ENCODE measurements at places on chromosomes 16 and 17. TPM values are rescaled to one million over a fixed set of nuclear protein-coding genes. Genes with fewer than 3 reads are reported as not detected.

The CES4A gene
- total RNA-seq = 4.1 TPM

The OR1A1 gene
- total RNA-seq = not detected

DNA sequence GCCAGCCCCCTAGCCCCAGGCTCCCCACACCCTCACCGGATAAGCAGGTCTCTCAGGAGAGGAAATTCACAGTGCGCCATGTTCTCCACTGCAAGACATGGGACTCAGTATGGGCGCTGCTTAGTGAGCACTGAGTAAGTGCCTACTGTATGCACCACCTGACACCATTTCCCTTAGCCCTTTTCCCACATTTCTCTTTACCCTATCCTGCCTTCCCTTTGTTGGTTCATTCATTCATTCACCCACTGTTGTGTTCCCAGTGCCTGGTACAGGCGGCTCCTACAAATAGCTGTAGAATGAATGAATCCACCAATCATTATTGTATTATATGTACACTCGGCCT is 10.1 kb downstream of the SEPTIN12 start:
- H3K27me3 ChIP-seq = no peaks in the 10 kb centered on the region
- no peak overlapping the region for H3K27ac ChIP-seq
- H3K36me3 ChIP-seq = no peaks in the 10 kb centered on the region
- no peak for DNase-seq
- H3K4me1 ChIP-seq = no peaks in the 10 kb centered on the region

DNA sequence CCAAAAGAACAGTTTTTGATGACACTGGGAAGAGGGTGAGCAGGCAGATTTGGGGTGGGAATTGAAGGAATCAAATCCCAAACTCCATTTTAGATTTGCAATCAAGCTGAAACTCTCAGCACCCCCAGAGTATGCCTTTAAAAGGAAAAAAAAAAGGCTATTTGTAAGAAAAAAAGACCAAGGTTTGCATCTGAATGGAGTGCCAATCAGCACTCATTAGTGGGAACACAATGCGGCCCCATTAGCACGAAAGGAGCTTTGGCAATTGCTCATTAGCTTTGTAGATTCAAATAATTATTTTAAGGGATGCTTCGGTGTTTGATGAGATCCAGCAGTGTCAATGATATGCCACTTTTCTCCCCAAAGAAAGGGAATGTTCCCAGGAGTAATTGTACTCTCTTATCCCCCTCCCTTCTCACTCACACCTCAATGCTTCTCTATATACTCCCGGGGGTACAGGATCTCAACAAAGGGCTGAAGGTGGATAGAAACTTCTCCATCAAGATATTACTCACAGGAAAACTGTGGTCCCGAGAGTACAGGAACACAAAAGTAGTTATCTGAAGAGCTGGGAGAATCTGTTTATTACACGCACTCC is 32.2 kb downstream of the CHP2 start:
- no peak overlapping the region for H3K27ac ChIP-seq
- peaks cover 9% of the 10 kb centered on the region for H3K4me1 ChIP-seq
- DNase-seq = no peak
- no peaks in the 10 kb centered on the region for H3K27me3 ChIP-seq

- no peaks in the 10 kb centered on the region for H3K36me3 ChIP-seq
- no peak overlapping the region for H3K4me3 ChIP-seq
- no peak overlapping the region for H3K27ac ChIP-seq
- no peak for DNase-seq
- H3K4me1 ChIP-seq = peaks cover 18% of the 10 kb centered on the region
These were observed 196.6 kb downstream of the SNX29 start for GRCh38 chr16:12173121-12173520.

GRCh38 chr17:36837195-36837938 is 99.9 kb upstream of the LHX1 start:
- no peaks in the 10 kb centered on the region for H3K36me3 ChIP-seq
- no peaks in the 10 kb centered on the region for H3K4me1 ChIP-seq
- H3K27me3 ChIP-seq = no peaks in the 10 kb centered on the region
- no peak overlapping the region for H3K27ac ChIP-seq
- H3K4me3 ChIP-seq = no peak overlapping the region
- DNase-seq = no peak

Data from sigmoid colon (tissue), 7 donors.